Hair follicular keratinocyte (primary cell): ENCODE measurements at places on chromosomes 4 and X. TPM values are rescaled to one million over a fixed set of nuclear protein-coding genes. Genes with fewer than 3 reads are reported as not detected.

Gene TDO2
- not detected in 2 replicates for total RNA-seq

Gene PCYT1B
- 7.2 and 8.8 TPM in 2 replicates for total RNA-seq

Gene KLHL5
- 40.0 and 52.6 TPM in 2 replicates for total RNA-seq

Gene CHRDL1
- not detected in 2 replicates for total RNA-seq

Gene SLC9B1
- total RNA-seq = 0.08 TPM in 1 of 2 replicates, not detected in the other

Gene FAM50A
- 17.0 and 24.1 TPM in 2 replicates for total RNA-seq

Gene DUX4
- not detected in 2 replicates for total RNA-seq

Gene KLB
- 0.08 TPM in 1 of 2 replicates, not detected in the other for total RNA-seq

Gene CCKAR
- not detected in 2 replicates for total RNA-seq

Gene AVPR2
- total RNA-seq = not detected in 2 replicates

Gene PLP1
- total RNA-seq = not detected in 2 replicates

Gene MCUB
- total RNA-seq = 70.4 and 82.0 TPM in 2 replicates

Gene ALG13
- 22.3 TPM in 2 replicates for total RNA-seq

Gene GLRB
- 0.47 and 1.0 TPM in 2 replicates for total RNA-seq

Gene TMEM271
- not detected in 2 replicates for total RNA-seq

Gene GABRB1
- not detected in 2 replicates for total RNA-seq

Gene DUSP9
- 2.5 and 2.9 TPM in 2 replicates for total RNA-seq

Gene F8A2
- total RNA-seq = 0.23 TPM in 1 of 2 replicates, not detected in the other

Gene TMEM33
- 58.9 and 66.7 TPM in 2 replicates for total RNA-seq

Gene SPOCK3
- 0.08 TPM in 2 replicates for total RNA-seq

Gene ANOS1
- total RNA-seq = 2.6 and 16.6 TPM in 2 replicates

Gene FAM236B
- not detected in 2 replicates for total RNA-seq

Gene GSX2
- total RNA-seq = not detected in 2 replicates

Gene RIBC1
- total RNA-seq = 1.0 and 1.3 TPM in 2 replicates

Gene DOK7
- 1.9 and 7.5 TPM in 2 replicates for total RNA-seq

Gene GPRASP1
- 0.04 and 0.08 TPM in 2 replicates for total RNA-seq

Gene BEND2
- not detected in 2 replicates for total RNA-seq

Gene EMCN
- not detected in 2 replicates for total RNA-seq

Gene VSIG1
- total RNA-seq = 0.68 and 0.70 TPM in 2 replicates
